ENCODE measurements at places on chromosomes 11 and 22. TPM values are rescaled to one million over a fixed set of nuclear protein-coding genes. Genes with fewer than 3 reads are reported as not detected.

Gene FAM83F
- 12.8 TPM for total RNA-seq

Gene OR52A1
- total RNA-seq: not detected

Gene LRRC4C
- 5.6 TPM for total RNA-seq

DNA sequence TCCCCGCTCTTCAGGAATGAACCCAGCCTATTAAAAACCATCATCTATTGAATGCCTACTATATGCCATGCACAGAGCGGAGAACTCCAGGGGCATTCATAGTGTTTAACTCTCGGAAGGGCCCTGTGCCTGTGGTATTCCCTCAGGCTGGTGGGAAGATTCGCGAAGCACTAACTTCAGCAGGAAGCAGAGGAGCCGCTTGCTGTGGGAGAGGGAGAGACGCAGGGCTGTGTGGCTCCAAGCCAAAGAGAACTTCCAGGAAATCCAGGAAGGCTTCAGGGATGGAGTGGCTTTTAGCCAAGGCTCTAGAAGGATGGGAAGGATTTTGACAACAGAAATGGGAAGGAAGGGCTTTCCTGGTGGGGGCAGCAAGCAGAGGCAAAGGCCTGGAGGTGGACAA lies 103.8 kb downstream of the TP53I11 start:
- DNase-seq: no peak

DNA sequence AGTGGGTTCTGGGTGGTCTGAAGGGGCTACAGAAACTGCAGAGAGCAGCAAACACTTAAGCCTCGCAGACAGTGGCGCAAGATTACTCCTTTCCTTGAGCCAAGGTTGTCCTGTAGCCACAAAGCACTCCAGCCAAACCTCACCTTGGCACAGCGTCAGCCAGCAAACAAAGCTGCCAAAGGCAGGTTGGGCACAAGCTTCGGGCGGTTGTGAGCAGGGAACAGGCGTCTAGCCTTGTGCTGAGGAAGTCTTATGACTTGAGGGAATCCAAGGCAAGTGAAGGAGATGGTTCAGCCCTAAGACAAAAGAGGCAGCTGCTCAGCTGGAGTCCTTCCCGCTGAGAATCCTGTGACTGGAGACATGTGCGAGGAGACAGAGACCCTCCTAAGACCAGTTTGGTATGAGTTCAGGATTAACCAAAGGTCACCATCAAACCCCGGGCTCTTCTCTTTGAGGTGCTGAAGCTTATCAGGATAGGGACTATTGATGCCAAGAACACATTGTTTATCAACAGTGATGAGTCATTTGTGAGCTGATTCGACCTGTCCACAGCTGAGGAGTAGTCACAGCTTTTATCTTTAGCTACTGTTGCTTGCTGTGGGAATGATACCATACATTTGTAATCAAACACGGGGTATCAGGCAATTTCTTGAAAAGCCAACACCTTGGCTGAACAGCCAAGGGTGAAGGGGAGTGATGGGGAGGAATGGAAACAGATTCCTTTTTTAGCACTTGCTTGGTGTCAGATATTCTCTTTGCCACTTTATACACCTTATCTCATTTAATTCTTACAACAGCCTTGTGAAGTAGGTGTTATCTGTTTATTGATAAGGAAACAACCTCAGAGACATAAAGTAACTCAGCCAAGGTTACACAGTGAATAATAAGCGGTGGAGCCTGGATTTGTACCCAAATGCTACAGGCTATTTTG lies 4.6 kb downstream of the ADM start:
- no peak for DNase-seq

- no peak for DNase-seq
These were observed 89.6 kb downstream of the UBASH3B start for GRCh38 chr11:122745111-122745510.

GRCh38 chr22:22878801-22879674 lies 8.6 kb upstream of the IGLL5 start:
- peak; percentile 43 for DNase-seq

DNA sequence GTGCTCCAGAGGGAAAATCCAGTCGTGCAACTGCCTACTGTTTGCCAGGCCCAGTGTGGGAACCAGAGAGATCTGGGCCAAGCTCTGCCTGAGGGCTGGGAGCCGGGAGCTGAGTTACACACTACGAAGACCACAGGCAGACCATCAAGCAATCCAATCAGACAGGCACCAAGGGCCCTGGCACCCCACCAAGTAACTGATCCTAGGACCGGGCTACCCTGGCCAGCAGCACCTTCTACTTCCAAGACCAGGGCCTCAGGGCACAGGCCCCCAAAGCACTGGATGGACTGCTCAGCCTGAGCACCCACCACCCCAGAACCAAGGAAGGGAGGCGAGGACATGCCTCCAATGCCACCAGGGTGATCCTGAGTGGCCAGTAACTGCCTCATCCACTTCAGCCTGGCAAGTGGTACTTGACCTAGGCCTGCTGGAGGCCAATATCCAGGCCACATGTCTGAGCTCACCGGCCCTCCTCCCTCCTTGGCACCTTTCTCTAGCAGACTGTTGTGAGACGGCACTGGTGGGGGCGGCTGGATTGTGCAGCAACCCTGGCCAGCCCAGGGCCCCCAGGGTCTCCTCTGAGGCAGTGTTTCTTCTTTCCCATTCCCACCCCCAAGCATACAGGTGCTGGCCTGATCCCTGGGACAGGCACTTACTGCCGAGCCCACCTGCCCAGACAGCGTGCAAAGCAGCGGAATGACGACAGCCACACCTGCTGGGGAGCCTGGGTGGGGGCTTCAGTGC lies 20.7 kb upstream of the ARFGAP3 start:
- DNase-seq: no peak

GRCh38 chr11:126978165-126978564 lies 22.4 kb downstream of the KIRREL3 start:
- DNase-seq: no peak

All from vagina (tissue), 2 donors.